ENCODE measurements at places on chromosomes 11 and 22.

GRCh38 chr11:73655686-73656085, 9.3 kb downstream of the PLEKHB1 start:
- DNase-seq = no peak

GRCh38 chr11:123313262-123313661, 116.8 kb upstream of the GRAMD1B start:
- no peak for DNase-seq

GRCh38 chr22:44648085-44648820, 53.8 kb upstream of the PRR5 start:
- DNase-seq = no peak

GRCh38 chr22:37187891-37188761, at the start of gene C1QTNF6:
C1QTNF6 (minus strand) TSS chr22:37188247; CDS start chr22:37188213, 34 bp downstream.
- no peak for DNase-seq

GRCh38 chr11:130728185-130729180, 187.8 kb downstream of the SNX19 start:
- DNase-seq = no peak

DNA sequence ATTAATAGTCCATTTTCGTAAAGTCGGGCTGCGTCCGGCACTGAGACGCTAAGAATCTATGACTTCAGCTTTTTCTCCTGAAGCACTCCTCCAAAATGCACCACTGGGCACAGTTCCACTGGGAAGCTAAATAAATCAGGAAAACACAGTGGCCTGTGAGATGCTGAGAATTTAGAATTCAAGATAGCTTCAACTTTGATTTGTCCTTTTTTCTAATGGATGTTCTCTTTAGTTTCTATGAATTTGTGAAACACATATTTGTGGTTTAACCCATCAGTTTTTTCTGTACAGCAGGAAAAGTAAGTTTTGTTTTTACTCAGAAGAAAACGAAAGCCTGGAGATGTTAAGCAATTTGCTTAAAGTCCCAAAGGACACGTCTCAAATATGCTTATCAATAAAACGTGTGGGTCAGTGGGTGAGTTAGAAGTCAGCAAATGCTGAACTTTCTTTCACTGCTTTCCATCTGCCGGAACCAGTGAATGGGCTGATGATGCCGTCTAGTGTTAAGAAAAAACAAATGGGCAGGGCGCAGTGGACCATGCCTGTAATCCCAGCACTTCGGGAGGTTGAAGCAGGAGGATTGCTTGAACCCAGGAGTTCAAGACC, 40.7 kb upstream of the CLMP start:
- DNase-seq = no peak

DNA sequence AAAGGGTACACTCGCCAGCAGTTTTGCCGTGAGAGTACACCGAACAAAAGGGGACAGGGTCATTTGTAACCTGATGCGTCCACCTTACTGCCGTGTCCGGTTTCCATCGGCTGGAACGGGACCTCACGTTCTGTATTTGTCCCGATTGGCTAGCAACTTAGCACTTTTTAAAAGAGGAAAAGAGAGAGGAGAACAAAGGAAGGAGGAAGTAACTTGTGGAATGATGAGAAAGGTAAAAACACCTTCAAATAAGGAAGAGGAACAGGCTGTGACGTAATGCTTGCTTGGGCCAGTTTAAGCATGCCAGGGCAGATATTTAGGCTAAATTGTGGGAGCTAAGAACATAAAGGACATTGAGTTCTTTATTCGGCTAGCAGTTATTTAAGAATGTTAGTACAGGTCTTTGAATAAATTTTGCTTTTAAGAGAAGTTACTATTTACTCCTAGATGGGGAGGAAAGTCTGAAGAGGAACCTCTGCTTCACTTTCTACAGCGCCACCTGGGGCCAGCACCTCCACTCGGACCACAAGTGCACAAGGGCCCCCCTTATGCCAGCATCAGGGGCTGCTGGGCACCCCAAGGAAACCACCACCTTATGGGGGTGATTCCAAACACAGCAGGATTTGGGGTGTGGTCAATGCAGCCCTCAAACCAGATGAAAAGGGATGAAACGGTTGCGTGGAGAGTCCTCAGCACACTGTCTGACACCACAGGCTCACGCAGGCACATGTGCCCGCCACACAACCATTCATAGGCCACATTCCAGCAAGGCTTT, 5.8 kb downstream of the ARSA start:
- DNase-seq = no peak

DNA sequence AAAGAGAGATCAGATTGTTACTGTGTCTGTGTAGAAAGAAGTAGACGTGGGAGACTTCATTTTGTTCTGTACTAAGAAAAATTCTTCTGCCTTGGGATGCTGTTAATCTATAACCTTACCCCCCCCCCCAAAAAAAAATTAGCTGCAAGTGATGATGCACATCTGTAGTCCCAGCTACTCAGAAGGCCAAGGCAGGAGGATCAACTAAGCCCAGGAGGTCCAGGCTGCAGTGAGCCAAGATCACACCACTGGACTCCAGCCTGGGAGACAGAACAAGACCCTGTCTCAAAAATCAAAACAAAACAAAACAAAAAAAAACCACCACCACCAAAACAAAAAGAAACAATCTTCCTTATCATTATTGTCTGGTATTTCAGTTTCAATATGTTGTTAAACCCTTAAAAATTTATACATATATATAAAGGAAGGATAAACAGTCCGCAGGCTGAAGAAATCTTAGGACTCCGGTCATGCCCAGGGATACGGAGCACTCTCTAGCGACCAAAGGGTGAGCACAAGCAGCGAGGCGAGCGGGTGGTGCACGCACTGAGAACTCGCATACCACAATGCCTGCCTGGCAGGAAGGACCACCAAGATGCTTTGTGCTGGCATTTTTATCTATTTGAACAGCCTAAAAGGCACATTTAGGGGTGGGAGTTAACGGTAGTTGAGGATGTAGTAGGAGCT, 6.4 kb downstream of the POLDIP3 start:
- DNase-seq = no peak

DNA sequence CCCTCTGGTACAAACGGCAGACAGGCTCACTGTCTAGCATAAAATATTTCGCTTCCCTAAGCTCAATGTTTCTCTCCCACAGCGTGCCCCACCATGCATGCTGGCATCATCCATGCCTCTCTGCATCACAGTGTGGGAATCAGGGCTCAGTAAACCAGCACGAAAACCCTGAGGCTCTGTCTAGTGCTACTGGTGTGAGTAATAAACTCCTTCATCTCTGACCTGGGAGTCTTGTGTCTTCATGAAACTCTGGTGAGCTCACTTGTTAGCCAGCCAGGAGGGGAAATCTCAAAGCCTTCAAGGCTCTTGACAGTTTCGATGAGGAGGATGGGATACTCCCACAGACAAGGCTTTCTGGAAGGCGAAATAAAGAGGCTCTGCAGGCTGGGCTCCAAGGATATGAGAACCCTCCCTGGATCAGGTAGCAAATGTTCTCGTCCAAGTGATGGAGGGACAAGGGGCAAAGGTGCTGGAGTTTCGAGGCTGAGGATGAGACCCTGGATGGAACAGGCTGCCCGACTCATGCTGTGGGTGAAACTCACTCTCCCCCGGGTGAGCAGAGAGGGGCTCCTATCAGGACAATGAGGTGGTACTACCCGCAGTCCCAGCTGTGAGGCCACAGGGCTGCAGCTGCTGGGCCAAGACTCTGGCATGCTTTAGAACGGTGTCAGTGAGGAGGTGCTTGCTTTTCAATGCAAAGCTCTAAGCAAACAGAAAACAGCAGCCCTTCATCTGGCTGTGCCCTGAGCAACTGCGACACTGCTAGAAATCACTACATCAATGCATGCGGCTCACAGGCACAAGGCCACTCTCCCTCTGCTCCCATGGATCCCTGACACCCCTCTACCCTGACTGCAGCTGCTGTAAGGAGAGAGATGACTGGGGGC, 69.3 kb downstream of the SHANK2 start:
- DNase-seq = no peak

Data from NCI-H1436 treated with DMSO at 0.1 percent for 48 hours (cell line).